Stimulated activated CD4-positive, alpha-beta T cell treated with anti-CD3 and anti-CD28 coated beads, Interleukin-12 subunit alpha, Interleukin-12 subunit beta, amount 100 ng/mL, for 24 hours (primary cell): ENCODE measurements at places on chromosomes 3 and 15.

- DNase-seq, result no peak
Measured at GRCh38 chr15:99764522-99764921, 31.3 kb upstream of the LYSMD4 start.

DNA sequence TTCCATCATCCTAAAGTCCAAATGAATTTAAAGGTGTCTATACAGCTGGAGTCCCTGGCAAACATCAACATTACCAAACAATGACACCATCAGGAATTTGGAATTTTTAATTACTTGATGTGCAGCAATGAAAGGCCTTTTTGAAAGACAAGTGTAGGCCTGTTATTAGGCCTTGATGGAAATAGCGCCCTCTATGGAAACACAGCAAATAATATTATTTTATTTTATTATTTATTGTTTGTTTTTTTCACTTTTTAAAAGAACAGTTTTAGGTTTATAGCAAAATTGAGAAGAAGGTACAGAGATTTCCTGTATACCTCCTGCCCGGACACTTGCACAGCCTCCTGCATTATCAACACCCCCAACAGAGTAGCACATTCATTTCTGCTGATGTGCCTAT lies 18.1 kb upstream of the OR5AC2 start:
- DNase-seq, result no peak

- DNase-seq, result no peak
Measured at GRCh38 chr3:29384640-29385039, 103.8 kb downstream of the RBMS3 start.

GRCh38 chr15:99486371-99487336 lies 79.1 kb upstream of the MEF2A start:
- DNase-seq, result no peak

DNA sequence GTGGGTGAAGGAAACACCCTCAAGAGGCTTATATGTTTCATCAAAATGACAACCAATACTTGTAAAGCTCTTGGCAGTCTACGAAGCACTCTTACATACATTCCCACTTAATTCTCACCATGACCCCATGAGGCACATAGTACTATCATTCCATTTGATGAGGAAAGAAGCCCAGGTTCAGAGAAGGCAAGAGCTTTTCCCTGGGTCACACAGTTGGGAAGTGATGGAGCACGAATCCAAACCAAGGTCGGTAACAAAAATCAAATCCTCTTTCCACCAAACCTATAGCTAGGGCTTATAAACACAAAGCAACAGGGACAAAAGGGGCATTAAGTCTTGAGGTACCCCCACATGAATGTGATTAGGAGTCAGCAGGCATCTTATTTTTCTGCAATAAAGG lies 187.1 kb downstream of the UACA start:
- DNase-seq, result no peak

DNA sequence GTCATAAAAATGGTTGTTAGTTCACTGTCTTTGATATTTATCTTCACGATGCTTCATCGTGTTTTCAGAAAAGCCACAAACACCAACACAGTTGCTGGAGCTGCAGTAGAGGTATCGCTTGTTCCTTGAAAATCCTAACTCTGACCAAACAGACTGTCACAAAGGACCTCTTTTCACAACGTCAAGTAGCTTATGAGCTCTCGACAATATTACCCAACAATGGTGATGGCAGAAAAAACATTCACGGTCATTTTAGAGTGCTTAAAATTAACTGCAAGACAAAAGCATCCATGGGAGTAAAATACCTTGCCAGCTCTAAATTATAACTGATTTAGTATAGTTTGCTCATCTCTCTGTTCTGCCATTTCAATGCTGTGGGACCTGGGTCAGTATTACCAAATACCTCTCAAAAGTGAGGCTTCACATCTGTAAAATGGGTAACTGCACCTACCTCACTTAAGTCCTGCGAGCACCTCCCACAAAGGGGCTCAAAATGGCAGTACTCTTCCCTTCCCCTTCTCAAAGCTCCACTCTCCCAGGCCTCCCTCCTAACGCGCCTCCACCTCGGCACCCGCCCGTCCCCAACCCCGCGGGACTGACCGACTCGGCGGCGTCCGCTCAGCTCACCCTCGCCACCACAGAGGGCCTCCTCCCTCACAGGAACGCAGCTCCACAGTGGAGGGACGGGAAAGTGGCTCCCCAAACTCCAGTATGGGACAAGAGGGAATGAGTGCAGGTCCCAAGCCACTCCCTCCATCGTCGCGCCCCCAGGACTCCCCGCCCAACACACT lies 546 bp downstream of the TRIM59 start:
- no peak for DNase-seq

DNA sequence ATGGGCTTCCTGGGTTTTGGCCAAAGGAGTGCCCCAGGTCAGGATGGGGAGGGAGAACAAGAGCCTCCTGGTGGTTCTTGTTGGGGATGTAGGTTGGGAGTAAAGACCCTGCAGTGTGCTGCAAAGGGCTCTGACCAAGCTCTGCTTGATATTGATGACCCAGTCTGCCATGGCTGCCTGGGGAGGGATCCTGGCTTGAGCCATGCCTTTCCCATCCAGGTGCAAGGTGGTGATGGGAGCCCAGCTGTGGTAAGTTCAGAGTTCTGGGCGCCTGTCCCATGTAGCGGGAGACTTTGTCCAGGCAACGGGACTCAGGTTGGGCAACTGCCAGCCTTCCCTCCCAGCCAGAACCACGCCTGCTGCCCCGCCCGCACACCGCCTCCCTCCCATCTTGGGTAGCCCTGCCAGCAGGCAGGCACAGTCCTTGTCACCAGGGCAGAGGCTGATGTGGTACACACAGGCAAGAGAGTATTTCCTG lies 2.6 kb downstream of the GNAI2 start:
- DNase-seq, result no peak

DNA sequence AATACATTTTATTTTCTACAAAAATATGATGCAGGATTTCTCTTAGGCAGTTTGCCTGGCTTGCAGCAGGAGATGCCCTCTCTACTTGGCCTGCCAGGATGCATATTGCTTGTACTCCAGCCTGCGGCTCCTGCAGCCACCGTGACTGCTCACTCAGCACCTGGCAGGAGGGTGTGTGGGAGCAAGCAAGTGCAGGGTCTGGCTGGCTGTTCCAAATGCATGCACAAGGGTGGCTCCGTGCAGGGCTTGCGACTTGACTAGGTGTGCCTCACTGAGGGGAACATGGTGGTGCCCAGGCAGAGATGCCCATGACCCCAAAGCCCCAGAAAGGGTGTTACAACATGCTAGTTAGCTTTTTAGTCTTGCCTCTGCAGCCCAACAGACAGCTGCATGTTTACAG lies 1240.2 kb upstream of the ALCAM start:
- DNase-seq, result no peak

GRCh38 chr15:71999807-72000206 lies 118.1 kb downstream of the MYO9A start:
- no peak for DNase-seq

DNA sequence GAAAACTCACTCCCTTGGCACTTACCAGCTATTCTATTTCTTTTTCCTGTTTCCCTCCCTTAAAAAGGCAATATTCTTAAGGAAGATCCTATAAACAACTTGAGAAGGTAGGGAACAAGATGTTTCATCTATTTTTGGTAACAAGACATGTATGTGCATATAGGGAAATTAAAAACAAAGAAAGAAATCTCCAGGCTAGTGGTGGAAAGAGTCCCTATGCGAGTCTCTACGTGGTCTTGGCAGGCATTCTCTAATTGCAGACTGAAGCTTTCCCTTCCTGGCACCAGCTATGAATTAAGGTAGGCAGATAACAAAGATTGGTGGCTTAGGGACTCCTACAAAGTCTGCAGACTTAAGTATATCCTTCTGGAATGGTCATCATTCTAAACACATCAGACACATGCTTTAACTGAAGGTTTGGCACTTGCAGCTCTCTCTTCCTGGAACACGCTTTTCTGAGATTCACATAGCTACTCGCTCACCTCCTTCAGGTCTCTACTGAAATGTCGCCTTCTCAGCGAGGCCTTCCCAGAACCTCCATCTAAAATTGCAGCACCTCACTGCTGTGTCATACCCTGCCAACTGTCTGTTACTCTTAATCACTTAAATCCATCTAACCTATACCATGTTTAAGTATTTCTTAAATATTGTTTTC lies 336.0 kb downstream of the VGLL3 start:
- no peak for DNase-seq

GRCh38 chr3:50583897-50584296 lies 14.6 kb downstream of the HEMK1 start:
- no peak for DNase-seq

- DNase-seq, result no peak
Measured at GRCh38 chr15:73818308-73818985, 54.9 kb upstream of the TBC1D21 start.

- no peak for DNase-seq
Measured at GRCh38 chr3:172134352-172134751, 95.0 kb downstream of the FNDC3B start.

DNA sequence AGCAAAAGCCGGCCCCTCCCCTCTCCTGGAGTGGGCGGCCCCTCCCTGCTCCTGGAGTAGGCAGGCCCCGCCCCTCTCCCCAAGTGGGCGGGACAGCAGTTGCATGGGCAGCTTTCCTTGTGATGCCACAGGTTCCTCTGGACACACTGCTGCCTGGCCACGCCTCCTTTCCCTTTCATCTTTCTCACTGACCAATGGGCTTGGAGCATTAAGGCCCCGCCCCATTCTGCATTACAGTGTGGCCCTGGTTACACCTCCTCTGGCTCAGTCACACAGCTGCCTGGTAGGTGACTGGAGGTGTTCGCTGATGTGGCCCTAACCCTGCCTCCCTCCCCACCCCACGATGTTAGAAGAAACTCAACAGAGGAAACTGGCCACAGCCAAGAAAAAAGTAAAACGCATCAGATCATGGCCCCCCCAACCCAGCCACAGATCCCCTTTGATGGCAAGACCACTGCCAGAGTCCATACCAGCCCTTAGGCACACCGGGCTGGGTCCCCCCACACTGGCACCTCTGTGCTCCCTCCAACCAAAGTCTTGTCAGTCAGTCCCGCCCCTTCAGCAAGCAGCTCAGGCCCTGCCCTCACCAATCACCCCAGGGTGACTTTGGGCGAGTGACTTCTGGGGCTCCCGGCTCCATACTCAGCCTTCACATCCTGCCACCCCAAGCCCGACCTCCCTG lies 84.3 kb downstream of the ADAMTS7 start:
- no peak for DNase-seq

DNA sequence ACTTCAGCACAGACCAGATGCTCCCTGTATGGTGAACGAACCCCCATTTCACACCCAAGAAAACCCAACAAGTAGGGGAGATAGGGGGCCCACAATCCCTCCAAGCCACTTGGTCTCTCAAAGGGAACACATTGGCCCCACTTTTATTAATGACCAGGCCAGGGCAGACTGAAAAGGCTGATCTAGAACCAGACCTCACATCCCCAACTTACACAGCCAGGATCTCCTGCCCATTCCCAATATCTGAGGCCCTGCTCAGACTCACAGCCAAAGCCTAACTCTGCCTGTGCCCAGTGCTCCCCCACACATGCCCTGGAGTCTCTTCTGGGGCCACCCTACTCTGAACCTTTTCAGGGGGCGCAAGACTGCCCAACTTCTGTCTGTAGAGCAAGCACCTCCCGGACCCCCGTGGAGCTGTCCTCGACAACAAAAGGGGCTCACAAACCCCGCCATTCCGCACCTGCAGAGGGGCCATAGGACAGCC lies 1.8 kb downstream of the PLXNB1 start:
- DNase-seq, result no peak

DNA sequence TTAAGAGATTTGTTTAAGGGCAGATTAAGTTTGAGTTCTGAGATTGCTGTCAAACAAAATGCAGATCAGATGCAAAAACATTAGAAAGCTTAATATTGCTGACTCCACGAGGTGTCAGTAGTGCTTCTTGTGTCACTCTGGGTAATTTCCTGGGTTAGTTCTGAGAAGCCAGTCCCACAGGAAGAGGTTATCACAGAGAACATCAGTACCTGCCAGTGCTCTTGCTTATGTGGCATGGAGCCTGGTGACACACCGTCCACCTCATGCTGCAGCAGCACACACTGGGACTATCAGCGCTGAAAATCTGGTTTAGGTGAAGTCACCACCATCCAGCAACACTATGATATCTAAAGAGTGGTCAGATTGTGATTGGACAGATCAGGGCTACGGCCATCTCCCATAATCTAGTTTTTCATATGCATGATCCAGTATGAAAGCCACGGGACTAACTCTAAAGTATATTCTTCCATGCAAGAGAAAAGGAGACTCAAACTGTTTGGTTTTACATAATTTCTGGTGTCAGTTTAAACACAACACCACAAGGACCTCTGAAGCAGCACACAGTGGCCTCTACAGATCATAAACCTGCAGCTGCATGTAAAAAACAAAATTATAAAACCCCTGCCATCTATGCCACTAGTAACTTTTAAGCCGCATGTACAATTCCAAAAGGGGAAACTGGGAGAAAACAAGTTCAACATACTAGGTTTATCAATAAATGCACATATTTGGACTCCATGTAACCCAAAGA lies 36.1 kb upstream of the MYO5C start:
- peak; percentile 17 for DNase-seq

- no peak for DNase-seq
Measured at GRCh38 chr3:62329971-62330370, 43.4 kb downstream of the FEZF2 start.

- no peak for DNase-seq
Measured at GRCh38 chr15:76753771-76754170, 151.4 kb downstream of the SCAPER start.

- no peak for DNase-seq
Measured at GRCh38 chr3:46406443-46406787, 451 bp downstream of the CCR5AS start.

GRCh38 chr3:58062472-58062871 lies 54.2 kb downstream of the FLNB start:
- DNase-seq, result no peak

- no peak for DNase-seq
Measured at GRCh38 chr3:170726976-170727661, 141.2 kb upstream of the SLC7A14 start.
